ENCODE measurements at places on chromosomes 6 and 20. TPM values are rescaled to one million over a fixed set of nuclear protein-coding genes. Genes with fewer than 3 reads are reported as not detected.
A peak's percentile ranks its signal among the peaks of the same experiment; 100 is the strongest.

GRCh38 chr6:146581968-146582367 is 16.8 kb upstream of the ADGB start:
- H3K27ac ChIP-seq = no peak overlapping the region
- DNase-seq = no peak
- no peaks in the 10 kb centered on the region for H3K4me1 ChIP-seq
- no peak overlapping the region for H3K4me3 ChIP-seq
- no peaks in the 10 kb centered on the region for H3K36me3 ChIP-seq
- no peaks in the 10 kb centered on the region for H3K27me3 ChIP-seq

GRCh38 chr6:136719280-136720044 is 72.8 kb downstream of the MAP3K5 start:
- H3K4me1 ChIP-seq = peaks cover 16% of the 10 kb centered on the region
- DNase-seq = no peak
- no peak overlapping the region for H3K4me3 ChIP-seq
- no peaks in the 10 kb centered on the region for H3K36me3 ChIP-seq

GRCh38 chr6:44001318-44002066 is 125.8 kb downstream of the MRPL14 start:
- no peak for DNase-seq
- H3K4me3 ChIP-seq = peak overlapping the region; percentile 73
- peaks cover 40% of the 10 kb centered on the region for H3K27me3 ChIP-seq
- peaks cover 21% of the 10 kb centered on the region for H3K4me1 ChIP-seq

GRCh38 chr6:167351656-167352345 is 26.9 kb downstream of the TTLL2 start:
- peak overlapping the region; percentile 83 for H3K4me3 ChIP-seq
- peaks cover 40% of the 10 kb centered on the region for H3K27me3 ChIP-seq
- H3K4me1 ChIP-seq = peaks cover 16% of the 10 kb centered on the region
- H3K36me3 ChIP-seq = no peaks in the 10 kb centered on the region

- no peaks in the 10 kb centered on the region for H3K4me1 ChIP-seq
- no peak overlapping the region for H3K4me3 ChIP-seq
- no peak overlapping the region for H3K27ac ChIP-seq
- DNase-seq = no peak
- no peaks in the 10 kb centered on the region for H3K27me3 ChIP-seq
- peaks cover 24% of the 10 kb centered on the region for H3K36me3 ChIP-seq
Observed at GRCh38 chr20:50583442-50584150, 73.4 kb downstream of the PTPN1 start.

DNA sequence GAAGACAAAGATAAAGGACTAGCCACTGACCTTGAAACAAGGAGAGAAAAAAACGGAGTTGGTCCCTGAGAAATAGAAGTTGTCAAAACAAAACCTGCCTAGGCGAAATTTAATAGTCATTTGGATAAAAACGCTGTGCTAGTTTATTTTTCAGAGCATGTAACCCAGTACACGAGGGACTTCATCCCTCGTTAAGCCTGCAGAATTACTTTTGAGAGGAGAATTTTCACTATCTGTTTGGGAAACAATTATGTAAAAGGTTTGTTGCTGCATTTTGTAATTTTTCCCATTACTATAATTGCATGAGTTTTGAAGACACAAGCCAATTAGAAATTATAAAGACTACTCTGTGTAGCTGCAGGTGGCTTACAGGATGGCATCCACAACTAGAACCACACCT is 71.6 kb upstream of the MAP3K7 start:
- no peak for DNase-seq
- no peak overlapping the region for H3K4me3 ChIP-seq
- H3K27ac ChIP-seq = no peak overlapping the region
- no peaks in the 10 kb centered on the region for H3K36me3 ChIP-seq

GRCh38 chr6:158242071-158242606 is 70.1 kb upstream of the TULP4 start:
- peaks cover 21% of the 10 kb centered on the region for H3K4me1 ChIP-seq
- peak overlapping the region; percentile 84 for H3K27ac ChIP-seq
- peak overlapping the region; percentile 69 for H3K4me3 ChIP-seq

The C20orf141 gene
- total RNA-seq = not detected

GRCh38 chr6:152571089-152571488 is 66.1 kb downstream of the SYNE1 start:
- DNase-seq = no peak
- H3K4me1 ChIP-seq = no peaks in the 10 kb centered on the region
- H3K27ac ChIP-seq = no peak overlapping the region
- H3K36me3 ChIP-seq = no peaks in the 10 kb centered on the region
- no peak overlapping the region for H3K4me3 ChIP-seq

The NKAIN4 gene
- 10.2 TPM for total RNA-seq

- no peak overlapping the region for H3K4me3 ChIP-seq
- peaks cover 50% of the 10 kb centered on the region for H3K27me3 ChIP-seq
- no peak overlapping the region for H3K27ac ChIP-seq
Observed at GRCh38 chr20:667351-668034, 8.1 kb downstream of the SCRT2 start.

- H3K4me3 ChIP-seq = no peak overlapping the region
- H3K4me1 ChIP-seq = peaks cover under 1% of the 10 kb centered on the region
- no peaks in the 10 kb centered on the region for H3K36me3 ChIP-seq
- peaks cover 5% of the 10 kb centered on the region for H3K27me3 ChIP-seq
Observed at GRCh38 chr6:169923468-169924464, 172.3 kb downstream of the ERMARD start.

The PGC gene
- total RNA-seq = 56.6 TPM

The DEFB127 gene
- not detected for total RNA-seq

DNA sequence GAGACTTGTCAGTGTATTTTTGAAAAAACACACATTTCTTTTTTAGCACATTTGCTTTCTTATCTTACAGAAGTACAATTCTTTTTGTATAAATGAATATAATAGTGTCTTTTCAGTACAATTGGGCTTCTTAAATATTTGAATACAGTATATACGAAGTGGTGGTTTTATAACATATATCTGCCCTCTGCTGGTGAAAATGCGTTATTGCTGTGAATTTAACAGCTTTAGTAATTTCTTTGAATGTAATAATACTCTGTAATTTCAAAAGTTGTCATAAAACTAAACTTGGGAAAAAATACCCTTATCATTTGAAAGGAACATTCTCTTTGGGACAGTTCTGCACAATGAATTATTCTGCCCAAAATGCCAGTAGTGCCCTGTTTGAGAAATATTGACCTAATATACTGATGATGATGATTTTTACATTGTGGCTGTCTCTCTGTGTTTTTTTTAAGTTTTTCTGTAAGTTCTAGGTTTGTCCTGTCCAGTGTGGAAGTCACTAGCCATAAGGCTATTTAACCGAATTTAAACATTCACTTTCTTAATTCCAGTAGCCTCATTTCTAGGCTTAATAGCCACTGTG is 19.0 kb downstream of the SMAP1 start:
- DNase-seq = no peak
- no peaks in the 10 kb centered on the region for H3K27me3 ChIP-seq
- H3K36me3 ChIP-seq = peaks cover 3% of the 10 kb centered on the region
- H3K27ac ChIP-seq = no peak overlapping the region
- peaks cover 8% of the 10 kb centered on the region for H3K4me1 ChIP-seq
- H3K4me3 ChIP-seq = no peak overlapping the region

GRCh38 chr6:36430351-36430750 is 12.3 kb downstream of the PXT1 start:
- no peak overlapping the region for H3K27ac ChIP-seq
- no peaks in the 10 kb centered on the region for H3K27me3 ChIP-seq
- H3K36me3 ChIP-seq = no peaks in the 10 kb centered on the region
- H3K4me3 ChIP-seq = no peak overlapping the region
- no peaks in the 10 kb centered on the region for H3K4me1 ChIP-seq

The VGLL2 gene
- 3.0 TPM for total RNA-seq

- H3K4me1 ChIP-seq = no peaks in the 10 kb centered on the region
- peak; percentile 56 for DNase-seq
- H3K36me3 ChIP-seq = no peaks in the 10 kb centered on the region
- peaks cover 20% of the 10 kb centered on the region for H3K27me3 ChIP-seq
- no peak overlapping the region for H3K27ac ChIP-seq
- no peak overlapping the region for H3K4me3 ChIP-seq
Observed at GRCh38 chr20:57835588-57836455, 126.0 kb upstream of the PMEPA1 start.

The PTGIS gene
- 33.3 TPM for total RNA-seq

The ZNF512B gene
- 40.8 TPM for total RNA-seq

The KCNK17 gene
- 18.6 TPM for total RNA-seq

GRCh38 chr6:36290668-36291620 is 21.1 kb downstream of the PNPLA1 start:
- peaks cover 12% of the 10 kb centered on the region for H3K27me3 ChIP-seq
- H3K4me3 ChIP-seq = no peak overlapping the region
- H3K27ac ChIP-seq = no peak overlapping the region
- DNase-seq = no peak

GRCh38 chr6:79307321-79308036 is 73.0 kb upstream of the HMGN3 start:
- peaks cover 3% of the 10 kb centered on the region for H3K4me1 ChIP-seq
- H3K27ac ChIP-seq = no peak overlapping the region
- no peaks in the 10 kb centered on the region for H3K36me3 ChIP-seq
- no peak for DNase-seq
- no peak overlapping the region for H3K4me3 ChIP-seq

The SRSF3 gene
- 361 TPM for total RNA-seq

Data from type B pancreatic cell (in vitro differentiated cells).